ENCODE measurements at places on chromosomes 16 and 17.
A peak's percentile ranks its signal among the peaks of the same experiment; 100 is the strongest.

DNA sequence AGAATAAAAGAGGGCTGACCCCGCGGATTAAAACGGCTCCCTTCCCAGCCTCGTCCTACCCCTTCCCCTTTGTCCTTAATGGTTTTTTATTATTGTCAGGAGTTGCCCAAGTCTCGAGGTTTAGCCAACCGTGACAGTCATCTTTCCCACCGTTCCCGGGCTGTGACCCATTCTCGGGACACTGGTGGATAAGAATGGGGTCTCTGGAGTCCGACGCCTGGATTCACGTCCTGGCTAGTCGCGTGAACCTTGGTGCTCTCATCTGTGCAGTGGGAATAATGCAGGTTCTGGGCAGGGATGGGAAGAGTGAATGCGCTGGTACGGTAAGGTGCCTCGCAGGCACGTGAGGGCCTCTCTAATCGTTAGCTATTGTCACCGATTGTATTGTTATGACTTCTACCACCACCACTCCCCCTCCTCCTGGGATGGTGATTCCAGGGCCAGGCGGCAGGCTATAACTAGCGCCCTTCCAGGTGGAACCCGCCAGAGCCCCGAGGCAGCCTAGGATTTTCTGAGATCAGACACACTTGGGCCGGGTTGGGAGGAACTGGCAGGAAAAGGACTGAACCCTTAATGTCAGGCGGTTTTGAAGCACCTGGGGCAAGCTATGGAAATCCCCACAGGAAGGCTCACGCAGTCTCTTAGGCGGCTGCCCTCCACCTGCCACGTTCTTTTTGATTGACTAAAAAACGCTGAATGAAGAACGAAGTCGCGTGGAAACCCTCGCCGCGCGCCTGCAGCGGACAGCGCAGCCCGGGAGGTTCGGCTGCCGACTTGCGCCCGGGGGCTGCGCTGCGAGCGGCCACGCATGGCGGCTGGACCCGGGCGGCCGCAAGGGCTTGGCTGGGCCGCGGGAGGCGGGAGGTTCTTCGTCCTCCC lies 2.7 kb downstream of the HS3ST3B1 start:
- H3K36me3 ChIP-seq = no peaks in the 10 kb centered on the region
- peaks cover 49% of the 10 kb centered on the region for H3K27me3 ChIP-seq
- no peak for DNase-seq
- no peak overlapping the region for H3K27ac ChIP-seq
- peak overlapping the region; percentile 53 for H3K4me3 ChIP-seq
- peaks cover 5% of the 10 kb centered on the region for H3K4me1 ChIP-seq

GRCh38 chr16:67993207-67994039 lies 5.9 kb downstream of the DPEP2 start:
- H3K4me3 ChIP-seq = no peak overlapping the region
- no peak overlapping the region for H3K27ac ChIP-seq
- no peaks in the 10 kb centered on the region for H3K36me3 ChIP-seq
- DNase-seq = no peak
- no peaks in the 10 kb centered on the region for H3K27me3 ChIP-seq
- no peaks in the 10 kb centered on the region for H3K4me1 ChIP-seq

DNA sequence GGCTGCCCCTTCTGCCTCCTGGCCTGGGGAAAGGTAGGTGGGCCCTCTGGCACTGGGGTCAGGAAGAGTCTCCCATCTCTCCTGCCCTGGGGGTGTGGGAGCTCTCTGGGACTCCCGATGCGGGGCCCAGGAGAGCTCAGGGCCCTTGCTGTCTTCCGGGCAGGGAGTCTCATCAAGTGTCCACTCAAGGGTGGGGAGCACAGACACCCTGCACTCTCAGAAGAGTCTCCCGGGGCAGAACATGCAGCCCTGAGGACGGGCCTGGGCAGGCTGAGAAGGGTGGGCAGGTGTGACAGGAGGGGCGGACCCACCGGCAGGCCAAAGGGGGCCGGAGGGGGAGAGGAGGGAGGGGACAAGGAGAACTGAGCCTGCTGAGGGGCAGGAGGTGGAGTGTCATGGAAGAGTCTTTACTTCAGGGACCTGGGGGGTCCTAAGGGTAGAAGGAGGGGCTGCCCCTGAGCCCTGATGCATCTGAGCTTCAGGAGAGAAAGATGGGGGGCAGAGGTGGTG lies 8.4 kb upstream of the PKMYT1 start:
- H3K27me3 ChIP-seq = no peaks in the 10 kb centered on the region
- no peaks in the 10 kb centered on the region for H3K36me3 ChIP-seq

DNA sequence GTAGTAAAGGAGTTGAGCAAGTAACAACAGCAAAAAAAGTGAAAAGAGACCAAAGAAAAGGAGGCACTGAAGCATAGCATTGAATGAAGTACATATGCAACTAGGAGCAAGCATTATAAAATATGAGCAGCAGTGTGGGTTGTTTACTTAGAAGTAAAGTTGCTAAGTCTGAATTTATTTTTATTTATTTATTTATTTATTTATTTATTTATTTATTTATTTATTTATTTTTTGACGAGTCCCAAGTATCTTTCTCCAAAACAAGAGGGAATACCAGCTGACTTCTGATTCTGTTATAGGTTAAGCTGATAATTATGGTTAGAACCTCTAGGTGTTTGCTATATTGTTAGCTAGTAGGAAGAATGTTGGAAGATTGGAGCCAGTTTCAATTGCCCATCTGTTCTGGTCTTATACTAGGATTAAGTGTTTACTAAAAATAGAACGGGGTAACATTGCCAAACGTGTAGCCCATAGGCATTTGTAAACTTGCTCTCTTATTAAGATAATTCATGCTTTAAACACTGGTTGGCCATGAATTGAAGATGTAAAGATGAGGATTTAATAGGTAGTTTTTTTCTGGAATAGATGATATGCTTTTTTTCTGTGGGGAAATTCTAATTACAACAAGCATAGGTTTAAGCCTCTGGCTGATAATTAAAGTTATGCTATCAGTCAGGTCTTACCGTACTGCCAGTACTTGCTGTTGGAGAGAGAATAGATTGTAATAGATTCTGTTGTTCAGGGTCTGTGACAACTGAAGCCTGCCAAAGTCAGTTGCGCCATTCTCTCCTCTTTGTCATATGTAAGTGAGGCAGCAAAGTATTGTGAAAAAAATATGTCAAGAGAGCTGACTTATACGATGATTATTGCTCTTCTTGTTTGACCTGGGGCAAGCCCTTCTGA lies 66.7 kb downstream of the PPM1E start:
- no peak overlapping the region for H3K27ac ChIP-seq
- DNase-seq = no peak
- H3K36me3 ChIP-seq = no peaks in the 10 kb centered on the region
- H3K4me1 ChIP-seq = no peaks in the 10 kb centered on the region
- no peaks in the 10 kb centered on the region for H3K27me3 ChIP-seq
- no peak overlapping the region for H3K4me3 ChIP-seq

DNA sequence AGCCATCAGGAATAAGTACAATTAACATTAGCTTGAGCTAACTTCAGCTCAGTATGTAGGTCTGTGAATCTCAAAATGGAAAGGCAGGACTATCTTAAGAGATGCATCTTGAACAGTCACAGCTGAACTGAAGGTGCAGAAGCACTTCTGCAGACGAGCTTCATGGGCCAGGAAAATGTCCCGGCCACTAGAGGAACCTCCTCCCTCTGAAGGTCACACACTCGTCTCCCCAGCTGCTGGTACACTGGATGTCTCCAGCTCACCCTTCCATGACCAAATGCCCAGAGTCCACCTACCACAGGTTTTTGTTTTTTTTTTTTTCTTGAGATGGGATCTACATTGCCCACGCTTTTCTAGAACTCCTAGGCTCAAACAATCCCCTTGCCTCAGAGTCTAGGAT lies 33.2 kb downstream of the WDR59 start:
- H3K4me1 ChIP-seq = no peaks in the 10 kb centered on the region
- peaks cover 6% of the 10 kb centered on the region for H3K36me3 ChIP-seq
- no peak overlapping the region for H3K27ac ChIP-seq
